ENCODE measurements at places on chromosomes 4 and X.

DNA sequence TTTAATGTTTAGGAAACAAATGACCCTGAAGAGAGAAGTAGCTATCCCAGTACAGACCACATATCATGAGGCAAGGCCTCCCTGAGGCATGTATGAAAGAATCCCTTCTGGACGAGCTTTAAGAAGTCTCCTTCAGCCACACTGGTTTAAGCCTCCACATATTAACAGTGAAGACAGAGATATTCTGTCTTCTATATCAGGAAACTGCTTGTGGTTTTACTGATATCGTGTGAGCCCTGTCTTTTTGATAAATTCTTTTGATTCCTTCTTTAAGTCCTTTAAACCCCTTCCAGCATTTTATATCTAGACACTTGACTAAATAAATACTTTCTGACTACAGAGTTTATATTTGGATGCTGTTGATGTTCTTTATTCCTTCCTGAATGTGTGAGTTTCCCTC is 45.9 kb upstream of the GPC4 start:
- DNase-seq: no peak

- DNase-seq: no peak
Measured at GRCh38 chr4:20532116-20532790, 168.0 kb upstream of the PACRGL start.

DNA sequence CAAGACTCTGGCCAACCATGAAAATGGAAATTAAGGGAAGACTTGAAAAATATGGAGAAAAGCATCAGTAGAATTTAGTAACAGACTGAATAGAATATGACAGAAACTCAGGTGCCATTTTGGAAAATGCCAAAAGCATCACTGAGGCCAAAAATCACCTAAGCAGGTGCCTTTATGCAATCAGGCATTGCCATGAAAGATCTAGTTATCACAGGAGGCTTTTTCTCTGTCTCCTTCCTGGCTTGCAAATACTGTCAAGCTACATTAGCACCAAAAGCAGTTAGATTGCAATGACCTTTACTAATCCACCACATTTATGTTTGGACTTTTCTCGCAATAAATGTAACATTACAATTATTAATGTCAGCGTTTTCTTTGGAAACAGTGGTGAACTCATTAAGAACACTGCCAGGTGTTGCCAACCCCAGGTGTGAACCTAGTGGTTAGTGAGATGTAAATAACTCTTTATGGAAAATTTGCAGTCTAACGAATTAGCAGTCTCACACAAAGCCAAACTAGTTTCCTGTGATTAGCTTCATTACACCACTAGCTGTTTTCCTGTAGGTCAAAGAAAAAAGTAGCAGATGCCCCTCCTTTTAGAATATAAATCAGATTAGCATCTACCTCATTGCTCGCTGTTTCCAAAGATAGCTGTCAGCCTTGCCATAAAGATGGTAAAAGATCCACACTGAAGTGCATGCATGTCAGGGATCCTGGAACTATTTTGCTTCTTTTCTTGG is 1568.4 kb upstream of the TENM3 start:
- no peak for DNase-seq

DNA sequence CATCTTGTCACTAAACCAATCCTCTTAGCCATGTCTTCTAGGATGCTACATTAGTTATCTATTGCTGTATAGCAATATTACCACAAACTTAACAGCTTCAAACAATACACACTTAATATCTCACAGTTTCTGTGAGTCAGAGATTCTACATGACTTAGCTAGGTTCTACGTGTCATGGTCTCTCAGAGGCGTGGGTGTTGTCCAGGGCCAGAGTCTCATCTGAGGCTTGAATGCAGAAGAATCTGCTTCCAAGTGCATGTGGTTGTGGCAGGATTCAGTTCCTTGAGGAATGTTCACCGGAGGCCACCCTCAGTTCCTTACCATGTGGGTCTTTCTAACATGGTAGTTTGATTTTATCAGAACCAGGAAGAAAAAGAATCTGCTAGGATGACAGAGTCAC is 26.4 kb downstream of the PPP1R2C start:
- no peak for DNase-seq

Data from fibroblast of lung (primary cell).